ENCODE measurements at places on chromosomes 16 and 17.
A peak's percentile ranks its signal among the peaks of the same experiment; 100 is the strongest.

- no peak for DNase-seq
Observed at GRCh38 chr17:65190467-65191097, 53.4 kb downstream of the RGS9 start.

GRCh38 chr16:87891764-87892163, 22.5 kb upstream of the SLC7A5 start:
- DNase-seq: no peak

DNA sequence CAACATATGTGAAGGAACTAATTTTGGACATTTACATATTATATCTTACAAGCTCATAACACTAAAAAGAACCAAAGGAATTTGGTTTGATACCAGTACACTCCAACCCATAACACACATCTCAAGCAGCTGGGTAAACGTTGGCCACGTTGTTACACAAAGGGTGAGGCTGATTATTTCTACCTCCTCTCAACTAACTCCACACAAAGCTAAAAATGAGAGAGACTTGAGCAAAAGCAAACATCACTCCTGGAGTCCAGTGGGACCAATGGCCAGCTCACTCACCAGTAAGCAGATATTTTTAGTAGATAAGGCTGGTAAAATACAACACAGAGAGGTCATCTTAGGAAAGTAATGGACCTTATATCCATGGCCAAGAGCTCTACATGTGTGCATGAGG, 207.6 kb downstream of the MRTFB start:
- DNase-seq: no peak

- no peak for DNase-seq
Observed at GRCh38 chr17:68452724-68453290, 4.5 kb downstream of the WIPI1 start.

- peak; percentile 53 for DNase-seq
Observed at GRCh38 chr16:74700438-74701225, at the start of gene MLKL. TSS of gene MLKL (minus strand) at chr16:74700862. CDS start at chr16:74695757, 5,105 bp downstream.

DNA sequence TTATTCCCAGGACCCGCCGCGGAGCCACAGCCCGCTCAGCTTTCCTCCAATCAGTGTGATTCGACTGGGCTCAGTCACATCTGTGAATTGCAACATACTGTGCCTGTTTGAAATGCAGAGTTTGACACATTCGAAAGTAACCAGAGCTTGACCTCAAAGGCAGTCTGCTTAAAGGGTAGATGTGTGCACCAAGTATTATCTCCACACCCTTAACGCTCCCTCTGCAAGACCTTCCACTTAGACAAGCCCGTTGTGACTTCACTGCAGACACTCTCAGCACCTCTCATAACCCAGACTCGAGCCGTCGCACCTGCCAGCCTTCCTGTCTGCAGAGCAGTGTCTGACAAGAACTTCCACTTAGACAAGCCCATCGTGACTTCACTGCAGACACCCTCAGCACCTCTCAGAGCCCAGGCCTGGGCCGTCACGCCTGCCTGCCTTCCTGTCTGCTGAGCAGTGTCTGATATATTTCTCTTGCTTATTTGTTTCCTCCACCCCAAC, 3.7 kb downstream of the KLHDC4 start:
- no peak for DNase-seq

DNA sequence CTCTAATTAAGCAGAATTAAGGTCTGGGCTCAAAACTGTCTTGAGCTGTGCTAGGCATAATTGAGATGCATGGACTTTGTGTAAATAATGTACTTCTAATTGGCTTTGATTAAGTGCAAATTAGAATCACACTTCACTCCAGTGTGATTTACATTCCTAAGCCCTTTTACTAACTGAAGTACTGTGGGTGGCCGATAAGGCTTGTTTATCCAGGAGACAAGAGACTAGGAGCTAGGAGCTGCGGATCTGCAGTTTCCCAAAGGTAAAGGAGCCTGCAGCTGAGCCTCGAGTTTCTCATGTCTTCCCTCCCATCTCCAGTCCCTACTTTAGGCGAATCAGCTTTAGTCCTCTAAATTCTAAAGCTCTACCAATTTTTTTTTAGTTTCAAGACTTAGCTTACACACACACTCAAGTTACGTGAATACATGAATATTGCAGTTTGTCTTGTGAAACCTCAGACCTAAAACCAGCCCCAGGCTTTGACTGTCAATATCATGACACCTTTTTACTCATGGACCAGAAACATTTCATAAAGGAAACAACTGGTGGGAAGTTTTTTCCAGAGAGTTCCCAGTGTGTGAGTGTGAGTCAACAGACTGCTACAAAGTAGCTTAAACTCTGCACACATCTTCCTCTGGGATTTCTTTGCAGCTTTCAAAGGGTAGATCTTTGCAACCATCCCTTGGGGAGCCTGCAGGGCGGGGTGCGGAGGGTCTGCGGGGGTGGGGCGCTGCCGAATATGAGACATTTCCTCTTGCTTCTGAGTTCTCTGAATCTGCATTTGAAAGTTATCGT, 113.9 kb upstream of the TBX2 start:
- no peak for DNase-seq

- no peak for DNase-seq
Observed at GRCh38 chr17:47918006-47918405, 22.0 kb downstream of the SP2 start.

DNA sequence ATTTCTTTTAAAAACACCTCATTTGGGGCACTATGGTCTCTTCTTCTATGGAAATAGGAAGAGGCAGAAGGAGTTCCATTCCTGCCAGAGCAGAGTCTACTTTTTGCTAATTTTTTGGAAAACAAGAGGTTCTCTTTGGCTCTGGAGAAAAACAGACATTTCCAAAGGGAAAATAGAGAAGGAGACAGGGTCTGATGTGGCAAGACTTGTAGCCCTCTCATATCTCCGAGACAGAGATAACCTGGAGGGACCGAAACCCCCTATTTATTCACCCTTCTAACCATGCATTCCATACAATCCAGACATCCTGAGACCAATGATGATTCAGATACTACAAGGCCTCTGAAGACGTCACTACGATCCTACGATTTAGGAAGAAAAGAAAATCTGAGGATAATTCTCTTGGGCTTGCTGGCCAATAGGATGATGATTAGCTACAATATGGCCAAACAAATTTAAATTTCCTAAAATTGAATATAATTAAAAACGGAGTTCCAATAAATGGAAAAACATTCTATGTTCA, 70.2 kb downstream of the HIC1 start:
- no peak for DNase-seq

DNA sequence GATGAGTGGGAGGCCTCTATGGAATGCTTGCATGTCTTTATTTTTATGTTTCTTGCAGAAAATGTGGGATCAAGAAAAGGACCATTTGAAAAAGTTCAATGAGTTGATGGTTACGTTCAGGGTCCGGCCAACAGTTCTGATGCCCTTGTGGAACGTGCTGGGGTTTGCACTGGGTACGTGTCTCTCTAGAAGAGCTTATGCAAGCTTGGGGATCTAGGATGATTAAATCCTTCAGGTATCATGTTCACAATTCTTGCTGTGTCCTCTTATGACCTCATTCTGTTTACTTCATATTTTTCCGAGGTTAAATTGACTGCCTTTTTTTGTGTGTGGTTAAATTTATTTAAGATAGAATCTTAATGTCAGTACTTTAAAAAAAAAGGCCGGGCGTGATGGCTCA, 6.4 kb downstream of the COQ7 start:
- DNase-seq: no peak

- DNase-seq: no peak
Observed at GRCh38 chr17:78196716-78197115, 9.6 kb downstream of the AFMID start.

GRCh38 chr17:76485569-76485968, 15.7 kb downstream of the RHBDF2 start:
- no peak for DNase-seq

DNA sequence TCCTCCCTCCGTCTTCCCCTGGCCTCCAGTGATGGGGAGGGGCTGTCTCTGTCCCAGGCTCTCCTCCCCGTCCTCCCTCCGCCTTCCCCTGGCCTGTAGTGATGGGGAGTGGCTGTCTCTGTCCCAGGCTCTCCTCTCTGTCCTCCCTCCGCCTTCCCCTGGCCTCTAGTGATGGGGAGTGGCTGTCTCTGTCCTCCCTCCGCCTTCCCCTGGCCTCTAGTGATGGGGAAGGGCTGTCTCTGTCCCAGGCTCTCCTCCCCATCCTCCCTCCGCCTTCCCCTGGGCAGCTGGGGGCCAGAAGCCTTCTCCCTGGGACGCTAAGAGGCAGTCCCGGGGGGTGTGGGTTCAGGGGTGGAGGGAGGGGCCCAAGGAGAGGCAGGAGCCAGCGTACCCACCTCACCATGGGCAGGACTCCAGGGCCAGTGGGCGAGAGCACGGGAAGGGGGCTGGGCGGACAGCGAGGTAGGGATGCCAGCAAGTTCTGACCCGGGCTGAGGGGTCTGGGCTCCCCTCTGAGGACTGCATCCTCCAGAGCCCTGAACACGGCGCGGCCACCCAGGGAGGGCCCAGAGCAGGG, 14.8 kb downstream of the UTS2R start:
- no peak for DNase-seq

DNA sequence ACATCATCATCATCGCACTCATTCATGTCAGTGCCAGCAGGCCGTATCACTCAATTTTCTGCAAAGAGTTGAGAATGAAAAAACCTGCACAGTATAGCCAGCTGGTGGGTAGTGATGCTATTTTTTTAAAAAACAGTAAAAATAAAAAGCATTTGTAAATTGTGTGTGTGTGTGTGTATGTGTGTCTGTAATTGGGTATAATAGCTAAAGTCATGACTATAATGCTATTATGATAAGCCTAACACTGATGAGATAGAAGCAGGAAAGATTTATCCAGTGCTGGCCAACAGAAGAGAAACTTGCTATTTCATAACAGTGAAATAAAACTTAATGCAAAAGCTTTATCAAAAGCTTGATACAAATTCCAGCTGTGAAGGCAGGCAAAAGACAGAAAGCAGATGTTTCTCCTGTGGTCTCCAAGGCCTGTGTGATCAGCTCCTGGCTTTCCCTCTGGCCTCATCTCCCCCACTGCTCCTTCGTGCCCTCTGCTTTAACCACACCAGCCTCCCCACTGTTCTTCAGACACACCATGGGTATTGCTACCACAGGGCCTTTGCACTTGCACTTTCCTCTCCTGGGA, 206.2 kb upstream of the IRX5 start:
- DNase-seq: no peak

- DNase-seq: no peak
Observed at GRCh38 chr16:88507231-88507743, 54.2 kb downstream of the ZFPM1 start.

DNA sequence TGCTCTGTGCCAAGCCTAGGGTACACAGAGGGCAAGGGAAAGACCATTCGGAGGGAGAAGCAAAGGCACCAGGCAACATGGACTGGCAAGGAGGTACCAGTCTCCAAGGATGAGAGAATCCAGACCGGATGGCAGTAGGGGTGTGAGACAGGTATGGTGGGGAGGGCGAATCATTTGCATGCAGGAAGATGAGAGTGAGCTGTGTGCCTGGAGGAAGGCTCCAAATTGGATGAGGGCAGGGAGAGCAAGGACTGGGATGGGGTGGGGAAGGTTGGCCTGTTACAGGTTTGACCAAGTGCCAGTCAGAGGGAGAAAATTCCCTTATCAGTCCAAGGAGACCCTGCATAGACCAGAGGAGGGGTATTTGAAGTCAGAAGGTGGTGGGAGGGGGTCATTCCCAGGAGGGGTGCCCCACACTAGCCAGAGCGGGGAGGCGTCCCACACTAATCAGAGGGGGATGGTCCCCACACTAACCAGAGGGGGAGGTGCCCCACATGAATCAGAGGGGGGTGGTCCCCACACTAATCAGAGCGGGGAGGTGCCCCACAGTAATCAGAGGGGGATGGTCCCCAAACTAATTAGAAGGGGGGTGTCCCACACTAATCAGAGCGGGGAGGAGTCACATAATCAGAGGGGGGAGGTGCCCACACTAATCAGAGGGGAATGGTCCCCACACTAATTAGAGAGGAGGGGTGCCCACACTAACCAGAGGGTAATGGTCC, 737 bp downstream of the CANT1 start:
- no peak for DNase-seq

All from activated CD4-positive, alpha-beta T cell treated with anti-CD3 and anti-CD28 coated beads, Interleukin-2, amount 50 U/mL, for 4 hours (primary cell).